Mucosa of gallbladder (tissue), 1 donor: ENCODE measurements at places on chromosomes 6 and 20.

GRCh38 chr20:9397928-9398327 is 116.5 kb upstream of the LAMP5 start:
- DNase-seq = no peak

DNA sequence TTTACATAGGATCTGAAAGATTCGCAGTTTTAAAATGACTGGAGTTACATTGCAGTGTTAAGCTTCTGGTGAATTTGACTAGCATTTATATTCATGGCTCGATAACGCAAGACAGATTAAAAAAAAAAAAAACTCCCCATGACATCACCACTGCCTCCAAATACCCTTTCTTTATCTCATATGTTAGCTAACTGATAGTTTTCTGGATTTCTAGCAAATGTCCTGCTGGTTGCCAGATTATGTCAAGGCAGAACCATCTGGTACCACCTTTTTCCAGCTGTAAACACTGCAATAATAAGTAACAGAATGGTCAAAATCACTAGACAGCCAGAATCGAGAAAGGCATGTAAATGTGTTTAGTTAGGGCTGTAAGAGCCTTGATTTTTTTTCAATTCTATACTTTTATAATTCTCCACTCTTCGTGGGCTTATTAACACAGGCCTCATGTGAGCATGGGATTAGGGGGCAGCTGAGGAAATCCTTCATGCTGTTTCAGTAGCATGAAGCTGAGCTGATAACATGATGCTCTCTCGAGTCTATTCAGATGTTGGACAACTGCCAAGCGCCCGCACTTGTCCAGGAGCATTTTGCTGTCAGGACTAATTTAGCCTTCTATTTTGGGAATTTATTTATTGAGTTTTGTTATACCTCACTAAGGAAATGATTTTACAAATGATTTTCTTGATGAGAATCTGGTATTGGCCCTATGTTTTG is 166.0 kb upstream of the SCGN start:
- no peak for DNase-seq

- peak; percentile 43 for DNase-seq
These were observed 36.0 kb upstream of the SMIM29 start for GRCh38 chr6:34284563-34285447.

DNA sequence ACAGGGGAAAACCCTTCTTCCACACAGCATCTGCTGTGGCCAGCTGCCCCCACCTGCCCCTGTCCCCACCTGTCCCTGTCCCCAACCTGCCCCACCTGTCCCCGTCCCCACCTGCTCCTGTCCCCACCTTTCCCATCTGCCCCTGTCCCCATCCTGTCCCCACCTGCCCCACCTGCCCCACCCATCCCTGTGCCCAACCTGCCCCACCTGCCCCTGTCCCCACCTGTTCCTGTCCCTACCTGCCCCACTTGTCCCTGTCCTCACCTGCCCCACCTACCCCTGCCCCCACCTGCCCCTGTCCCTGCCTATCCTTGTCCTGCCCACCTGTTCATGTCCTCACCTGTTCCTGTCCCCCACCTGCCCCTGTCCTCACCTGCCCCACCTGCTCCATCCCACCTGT is 6.4 kb upstream of the MYT1 start:
- no peak for DNase-seq

- DNase-seq = peak; percentile 80
These were observed 78.7 kb upstream of the BTN3A2 start for GRCh38 chr6:26286168-26286877.

GRCh38 chr6:135936606-135937005 is 85.1 kb downstream of the PDE7B start:
- DNase-seq = no peak

- no peak for DNase-seq
These were observed 43.2 kb downstream of the KAT14 start for GRCh38 chr20:18180815-18181214.
